Activated CD4-positive, alpha-beta T cell treated with anti-CD3 and anti-CD28 coated beads, Interleukin-2, amount 50 U/mL, for 24 hours (primary cell): ENCODE measurements at places on chromosomes 1 and 21.

DNA sequence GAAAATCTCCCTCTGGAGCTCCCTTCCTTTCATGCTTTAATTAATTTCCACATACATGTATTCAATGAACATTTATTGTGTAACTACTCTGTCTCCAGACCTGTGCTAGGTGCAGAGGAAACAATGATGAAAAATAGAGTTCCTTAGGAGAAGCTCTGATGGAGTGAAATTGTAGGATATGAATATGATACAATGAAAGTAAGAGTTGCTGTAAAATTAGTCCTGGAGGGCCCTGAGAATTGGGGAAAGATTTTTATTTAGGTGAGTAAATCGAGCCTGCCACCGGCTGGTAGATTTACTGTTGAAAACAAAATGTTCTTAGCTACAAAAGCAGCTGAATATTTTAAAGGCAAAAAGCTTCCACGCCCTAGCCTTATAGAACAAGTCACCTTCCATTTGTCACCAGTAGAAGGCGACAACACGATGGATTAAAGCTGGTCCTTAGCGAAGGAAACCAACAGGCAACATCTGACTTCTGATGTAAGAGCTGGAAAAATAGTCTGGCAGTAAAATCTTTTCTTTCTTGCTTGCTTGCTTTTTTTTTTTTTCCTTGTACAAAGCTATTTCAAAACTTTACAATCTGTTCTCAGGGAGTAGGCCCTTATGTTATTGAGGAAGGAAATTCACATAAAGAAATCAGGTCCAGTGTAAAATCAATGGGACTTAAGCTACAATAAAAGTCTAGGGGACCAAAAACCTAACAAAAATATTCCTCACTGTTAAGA lies 82.0 kb upstream of the ROR1 start:
- DNase-seq = no peak

GRCh38 chr1:196661345-196661744 lies 9.5 kb downstream of the CFH start:
- DNase-seq = no peak

- no peak for DNase-seq
Measured at GRCh38 chr1:94772230-94772641, 47.9 kb upstream of the SLC44A3 start.

DNA sequence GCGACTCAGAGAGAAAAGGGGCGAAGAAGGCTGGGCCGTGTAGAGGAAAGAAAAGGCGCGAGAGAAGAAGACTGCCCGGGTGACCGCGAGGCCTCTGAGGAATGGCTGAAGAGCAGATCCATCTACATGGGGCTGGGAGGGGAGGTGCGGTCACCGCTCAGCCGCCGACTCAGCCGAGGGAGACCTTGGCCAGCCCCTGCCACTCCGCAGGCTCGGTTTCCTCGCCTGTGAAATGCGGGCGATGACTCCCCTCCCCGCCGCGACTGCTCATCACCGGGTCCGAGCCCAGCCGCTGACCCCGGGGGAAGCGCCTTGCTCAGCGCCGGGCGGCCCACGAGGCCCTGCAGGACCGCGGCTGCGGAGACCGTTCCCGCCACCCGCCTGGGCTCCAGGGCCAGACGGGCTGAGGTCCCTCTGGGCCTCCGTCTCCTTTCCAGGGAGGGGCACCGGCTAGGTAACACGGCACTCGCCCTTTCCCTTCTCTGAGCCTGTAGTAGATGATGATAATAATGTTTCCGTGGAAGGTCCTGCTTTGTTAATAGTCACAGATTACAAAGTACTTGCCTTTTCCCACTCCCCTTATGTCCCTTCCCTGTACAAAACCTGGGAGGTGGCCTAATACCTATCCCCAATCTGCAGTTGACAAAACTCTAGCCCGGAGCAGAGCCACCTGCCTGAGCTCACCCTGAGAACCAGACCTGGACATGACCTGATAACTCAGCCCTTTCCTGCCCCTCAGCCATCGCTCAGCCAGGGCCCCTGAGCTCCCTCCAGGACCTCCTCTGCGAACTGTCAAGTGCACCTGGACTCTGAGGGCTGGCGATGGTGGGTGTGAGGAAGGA lies 1.6 kb upstream of the BSND start:
- no peak for DNase-seq

DNA sequence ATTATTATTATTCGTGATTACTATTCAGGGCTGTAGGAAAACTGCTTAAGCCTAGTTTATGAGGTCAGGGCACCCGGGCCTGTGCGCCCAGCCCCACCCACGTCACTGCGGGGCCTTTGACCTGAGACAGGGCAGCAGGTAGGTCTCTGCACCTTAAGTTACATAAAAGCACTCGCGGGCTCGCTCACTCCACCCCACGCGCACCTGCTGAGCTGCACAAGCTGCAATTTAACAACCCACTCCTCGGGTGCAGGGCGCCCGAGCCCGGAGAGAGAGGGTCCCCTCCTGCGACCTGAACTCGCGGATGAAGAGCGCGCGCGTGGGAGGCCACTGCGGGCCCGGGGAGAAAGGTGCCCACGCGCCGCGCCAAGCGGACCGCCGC lies 477 bp downstream of the ICMT start:
- peak; percentile 4 for DNase-seq

DNA sequence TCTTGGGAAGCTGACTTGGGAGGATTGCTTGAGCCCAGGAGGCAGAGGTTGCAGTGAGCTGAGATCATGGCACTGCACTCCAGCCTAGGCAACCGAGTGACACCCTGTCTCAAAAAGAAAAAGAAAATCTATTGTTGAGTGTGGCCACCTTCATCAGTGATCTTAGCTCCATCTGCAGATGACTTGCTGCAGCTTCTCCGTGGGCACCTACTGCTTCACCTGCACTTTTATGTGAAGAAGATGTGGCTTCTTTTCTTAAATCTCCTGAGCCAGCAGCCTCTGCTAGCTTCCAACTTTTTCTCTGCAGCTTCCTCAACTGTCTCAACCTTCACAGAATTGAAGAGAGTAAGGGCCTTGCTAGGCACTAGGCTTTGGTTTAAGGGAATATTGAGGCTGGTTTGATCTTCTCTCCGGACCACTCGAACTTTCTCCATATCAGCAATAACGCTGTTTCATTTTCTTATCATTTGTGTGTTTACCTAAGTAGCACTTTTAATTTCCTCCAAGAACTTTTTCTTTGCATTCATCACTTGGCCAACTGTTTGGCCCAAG lies 28.0 kb downstream of the AGPAT3 start:
- no peak for DNase-seq

GRCh38 chr1:2099886-2100779 lies 49.9 kb downstream of the PRKCZ start:
- DNase-seq = no peak

- DNase-seq = no peak
Measured at GRCh38 chr21:15415541-15416261, 314.1 kb upstream of the USP25 start.

DNA sequence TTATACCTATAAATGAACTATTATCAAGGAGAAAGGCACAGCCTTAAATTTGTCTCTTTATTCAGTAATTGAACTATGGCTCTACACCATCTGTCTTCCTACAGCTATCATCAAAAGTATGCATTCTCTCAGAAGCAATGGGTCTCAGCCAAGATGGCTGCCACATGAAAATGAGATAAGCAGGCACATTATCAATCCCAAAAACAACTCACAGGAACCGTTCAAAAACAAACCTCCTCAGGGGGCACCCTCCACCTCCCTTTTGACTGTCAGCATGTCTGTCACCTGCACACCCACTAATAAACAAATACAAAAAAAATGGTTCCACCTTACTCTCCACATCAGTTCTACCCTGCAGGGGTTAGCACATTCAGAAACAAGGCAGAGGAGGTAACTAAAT lies 23.6 kb downstream of the KIAA0319L start:
- DNase-seq = no peak

DNA sequence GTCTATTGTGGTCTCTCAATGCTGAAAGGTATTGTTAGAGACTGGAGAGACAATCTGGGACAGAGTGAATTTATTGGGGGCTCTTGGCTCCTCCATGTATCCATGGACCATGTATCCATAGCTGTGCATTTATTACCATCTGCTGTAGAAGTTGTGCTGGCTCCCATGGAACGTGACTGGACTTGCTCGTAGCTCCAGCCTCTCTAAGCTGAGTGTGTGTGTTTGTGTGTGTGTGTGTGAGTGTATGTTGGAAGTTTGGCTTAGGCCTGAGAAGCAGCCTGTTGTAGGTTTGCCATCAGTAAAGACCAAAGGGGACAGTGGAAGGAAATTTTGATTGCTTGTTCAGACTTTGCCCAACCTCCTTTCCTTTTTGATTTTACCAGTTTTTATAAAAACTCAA lies 105.7 kb upstream of the USP24 start:
- DNase-seq = no peak

DNA sequence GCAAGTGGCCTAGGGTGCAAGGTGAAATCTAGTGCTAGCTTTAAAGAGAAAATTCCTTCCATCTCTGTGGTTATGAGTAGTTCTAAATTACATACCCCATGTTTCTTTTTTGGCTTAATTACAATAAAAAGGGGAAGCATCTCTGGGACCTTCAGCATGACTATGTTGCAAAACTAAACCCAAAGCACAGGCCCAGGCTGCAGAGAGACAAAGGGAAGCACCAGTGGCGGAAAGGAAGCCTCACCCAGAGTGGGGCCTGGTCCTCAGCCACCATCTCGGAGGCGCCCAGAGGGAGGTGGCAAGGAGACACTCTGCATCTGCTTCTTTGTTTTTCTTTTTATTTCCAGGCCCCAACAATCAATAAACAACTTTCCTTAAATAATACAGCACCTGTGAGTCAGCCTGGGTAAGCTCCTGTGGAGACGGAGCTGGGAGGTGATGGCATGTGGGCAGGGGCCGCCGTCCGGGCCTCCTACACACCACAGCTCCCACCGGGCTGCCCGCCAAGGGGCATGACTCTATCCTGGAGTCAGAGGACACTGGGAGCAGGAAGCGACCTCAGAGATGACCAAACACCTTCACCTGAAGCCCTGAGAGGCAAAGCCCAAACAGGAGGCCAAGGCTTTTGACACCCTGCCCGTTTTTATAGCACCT lies 21.7 kb downstream of the ITPKB start:
- DNase-seq = no peak

- DNase-seq = no peak
Measured at GRCh38 chr1:27535386-27535785, 45.4 kb upstream of the WASF2 start.

- DNase-seq = no peak
Measured at GRCh38 chr1:236541710-236542109, 17.9 kb downstream of the LGALS8 start.

GRCh38 chr1:85289848-85290335 lies 13.5 kb upstream of the BCL10 start:
- no peak for DNase-seq
